ENCODE measurements at places on chromosomes 7 and 10. TPM values are rescaled to one million over a fixed set of nuclear protein-coding genes. Genes with fewer than 3 reads are reported as not detected.

GRCh38 chr10:124820121-124820520, 18.5 kb downstream of the ABRAXAS2 start:
- DNase-seq, result no peak

- DNase-seq, result no peak
These were observed 150.1 kb upstream of the KLF6 start for GRCh38 chr10:3935141-3935540.

- no peak for DNase-seq
These were observed 1.8 kb upstream of the VSIR start for GRCh38 chr10:71774916-71775702.

DNA sequence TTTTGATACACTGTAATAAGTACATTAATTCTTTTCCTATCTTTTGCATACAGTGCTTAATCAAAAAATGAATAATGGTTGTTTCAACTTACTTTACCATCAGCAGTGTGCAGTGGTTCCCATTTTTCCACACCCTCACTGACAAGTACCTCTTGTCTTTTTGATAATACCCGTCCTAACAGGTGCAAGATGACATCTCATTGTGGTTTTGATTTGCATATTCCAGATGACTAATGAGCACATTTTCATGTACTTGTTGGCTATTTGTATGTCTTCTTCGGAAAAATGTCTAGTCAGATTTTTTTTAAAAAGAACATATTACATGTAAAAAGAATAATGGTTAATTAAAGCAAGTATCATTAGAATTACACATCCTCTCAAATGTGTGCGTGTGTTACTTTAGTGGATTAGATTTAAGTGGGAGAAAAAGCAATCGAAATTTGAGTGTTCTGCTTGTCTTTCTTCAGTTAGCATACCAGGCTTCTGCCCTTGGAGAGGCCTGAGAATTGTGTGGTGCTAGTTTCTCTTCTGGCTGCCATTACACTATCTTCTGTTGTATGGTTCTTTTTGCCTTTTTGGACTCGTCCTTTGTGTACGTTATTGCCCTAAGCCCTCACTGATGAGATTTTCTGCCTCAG, 291.2 kb downstream of the AUTS2 start:
- DNase-seq, result no peak

DNA sequence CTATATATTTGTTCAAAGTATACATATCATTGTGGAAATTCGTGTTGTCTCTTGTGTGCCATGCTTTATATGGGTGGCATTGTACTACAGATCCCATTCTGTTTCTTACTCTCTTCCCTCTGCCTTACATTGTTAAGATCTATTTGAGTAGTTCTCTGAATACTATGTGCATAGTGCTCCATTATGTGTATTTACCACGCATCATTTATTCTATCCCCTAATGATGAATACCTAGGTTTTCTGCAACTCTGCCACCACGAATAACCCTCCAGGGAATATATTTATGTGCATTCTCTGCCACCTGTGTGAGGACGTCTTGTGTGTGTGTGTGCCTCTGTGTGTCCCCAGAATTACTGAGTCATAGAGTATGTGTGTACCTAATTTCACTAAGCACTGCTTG, 431.2 kb upstream of the C7orf33 start:
- no peak for DNase-seq

- DNase-seq, result no peak
These were observed 29.2 kb upstream of the NAMPT start for GRCh38 chr7:106313966-106314365.

DNA sequence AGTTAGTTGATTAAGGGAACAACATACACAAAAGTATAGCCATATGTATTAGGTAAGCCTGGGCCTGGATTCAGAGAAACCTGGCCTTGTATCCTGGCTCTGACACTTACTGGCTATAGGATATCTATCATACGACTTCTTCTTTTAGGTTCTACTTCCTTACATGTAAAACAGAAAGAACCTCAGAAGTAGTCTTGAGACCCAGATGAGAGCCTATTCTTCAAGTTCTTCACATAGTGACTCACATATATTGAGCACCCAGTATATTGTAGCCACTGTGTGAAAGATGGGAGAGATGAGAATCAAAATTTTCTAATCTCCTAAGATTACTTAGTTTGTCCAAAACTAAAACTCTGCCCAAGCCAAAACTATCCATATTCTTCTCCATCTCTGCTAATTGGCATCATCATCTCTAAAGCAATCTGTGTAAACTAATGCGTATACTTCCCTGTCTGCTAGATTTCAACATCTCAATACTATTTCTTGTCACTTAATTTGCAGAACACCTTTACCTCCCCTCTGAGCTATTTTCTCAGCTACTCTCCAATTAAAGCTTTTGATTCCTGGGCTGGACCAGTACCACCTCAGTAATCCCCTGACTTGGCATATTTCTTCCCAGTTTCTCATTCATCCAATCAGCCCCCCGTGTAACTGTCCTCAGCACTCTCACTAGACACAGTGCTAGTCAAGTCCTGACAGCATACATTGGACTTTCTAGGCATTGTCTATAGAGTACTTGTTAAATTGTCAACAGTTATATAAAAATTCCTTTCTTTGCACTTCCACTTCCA, 53.5 kb upstream of the MET start:
- no peak for DNase-seq

- DNase-seq, result no peak
These were observed 39.8 kb upstream of the GATA3 start for GRCh38 chr10:8014649-8015048.

The FAM241B gene
- not detected for total RNA-seq
